ENCODE measurements at places on chromosomes 12 and 14.

GRCh38 chr14:90644882-90645281 is 171.3 kb downstream of the TTC7B start:
- DNase-seq, result peak; percentile 73

DNA sequence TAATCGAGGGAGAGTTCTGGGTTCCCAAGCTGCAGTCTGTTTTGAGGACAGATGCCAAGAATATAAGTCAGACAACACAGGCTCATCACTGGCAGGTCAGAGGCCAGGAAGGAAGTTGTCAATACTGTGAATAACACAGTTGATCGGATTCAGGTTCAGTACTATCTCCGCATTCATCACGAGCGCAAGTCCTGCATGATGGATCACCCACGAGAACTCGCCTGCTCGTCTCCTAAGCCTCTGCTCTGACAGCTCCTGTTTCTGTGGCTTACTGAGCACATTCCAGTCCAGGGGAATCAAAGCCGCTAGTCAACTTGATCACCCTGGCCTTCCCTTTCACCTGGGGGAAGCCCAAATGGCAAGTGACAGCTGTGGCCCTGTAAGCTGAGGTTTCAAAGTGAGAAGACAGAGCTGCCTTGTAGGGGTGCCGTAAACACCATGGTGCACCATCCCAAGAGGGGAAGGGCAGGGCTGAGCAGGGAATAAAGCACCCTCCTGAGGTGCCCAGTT is 60.1 kb upstream of the DICER1 start:
- no peak for DNase-seq

DNA sequence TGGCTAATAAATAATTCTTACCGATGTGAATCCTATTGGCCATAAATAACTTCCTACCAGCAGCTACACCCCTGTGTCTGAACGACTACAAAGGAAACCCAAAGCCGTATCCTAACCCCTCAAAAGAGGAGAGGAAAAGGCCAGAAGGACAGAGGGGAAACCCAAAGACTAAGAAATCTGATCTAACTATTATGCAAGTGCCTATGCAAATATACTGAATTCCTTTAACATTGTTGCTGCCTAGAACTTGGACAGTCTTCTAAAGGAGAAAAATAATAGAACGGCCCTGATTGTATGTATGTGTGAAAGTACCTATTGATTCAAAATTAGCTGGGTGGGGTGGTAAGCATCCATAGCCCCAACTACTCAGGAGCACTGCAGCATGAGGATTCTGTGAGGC is 997 bp downstream of the PLEKHG7 start:
- no peak for DNase-seq

- DNase-seq, result no peak
Observed at GRCh38 chr12:12176402-12176801, 90.4 kb downstream of the LRP6 start.

DNA sequence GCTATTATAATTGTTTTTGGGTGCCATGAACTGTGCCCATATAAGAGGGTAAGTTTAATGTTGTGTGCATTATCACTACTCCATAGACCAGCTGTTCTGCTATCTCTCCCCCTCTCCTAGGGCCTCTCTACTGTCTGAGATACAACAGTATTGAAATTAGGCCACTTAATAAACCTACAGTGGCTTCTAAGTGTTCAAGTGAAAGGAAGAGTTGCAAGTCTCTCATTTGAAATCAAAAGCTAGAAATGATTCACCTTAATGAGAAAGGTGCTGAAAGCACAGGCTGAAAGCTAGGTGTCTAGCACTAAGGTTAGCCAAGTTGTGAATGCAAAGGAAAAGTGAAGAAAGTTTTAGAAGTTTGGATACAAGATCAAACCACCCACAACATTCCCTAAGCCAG is 168.0 kb downstream of the SLC16A7 start:
- DNase-seq, result no peak

DNA sequence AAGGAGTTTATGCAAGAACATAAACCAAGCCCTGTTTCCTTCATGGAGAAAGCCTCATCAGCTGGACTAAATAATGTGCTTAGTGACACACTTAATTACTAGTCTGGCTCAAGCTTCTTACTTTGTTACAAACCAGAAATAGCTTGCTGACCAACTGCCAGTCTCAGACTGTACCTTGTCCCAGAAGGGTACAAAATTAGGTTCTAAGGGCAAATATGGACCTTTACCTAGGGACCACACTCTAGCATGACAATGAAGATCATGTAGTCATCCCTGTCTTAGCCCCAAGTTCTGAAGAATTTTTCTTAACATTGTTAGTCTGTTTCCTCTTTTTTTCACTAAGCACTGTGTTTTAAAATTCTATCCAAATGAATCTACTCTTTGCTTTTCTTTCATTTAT is 2.2 kb downstream of the AMN1 start:
- no peak for DNase-seq
